Cortex of kidney (tissue), 1 donor: ENCODE measurements at places on chromosomes 3 and 15.

- DNase-seq = no peak
Observed at GRCh38 chr3:187848401-187848800, 103.1 kb upstream of the BCL6 start.

DNA sequence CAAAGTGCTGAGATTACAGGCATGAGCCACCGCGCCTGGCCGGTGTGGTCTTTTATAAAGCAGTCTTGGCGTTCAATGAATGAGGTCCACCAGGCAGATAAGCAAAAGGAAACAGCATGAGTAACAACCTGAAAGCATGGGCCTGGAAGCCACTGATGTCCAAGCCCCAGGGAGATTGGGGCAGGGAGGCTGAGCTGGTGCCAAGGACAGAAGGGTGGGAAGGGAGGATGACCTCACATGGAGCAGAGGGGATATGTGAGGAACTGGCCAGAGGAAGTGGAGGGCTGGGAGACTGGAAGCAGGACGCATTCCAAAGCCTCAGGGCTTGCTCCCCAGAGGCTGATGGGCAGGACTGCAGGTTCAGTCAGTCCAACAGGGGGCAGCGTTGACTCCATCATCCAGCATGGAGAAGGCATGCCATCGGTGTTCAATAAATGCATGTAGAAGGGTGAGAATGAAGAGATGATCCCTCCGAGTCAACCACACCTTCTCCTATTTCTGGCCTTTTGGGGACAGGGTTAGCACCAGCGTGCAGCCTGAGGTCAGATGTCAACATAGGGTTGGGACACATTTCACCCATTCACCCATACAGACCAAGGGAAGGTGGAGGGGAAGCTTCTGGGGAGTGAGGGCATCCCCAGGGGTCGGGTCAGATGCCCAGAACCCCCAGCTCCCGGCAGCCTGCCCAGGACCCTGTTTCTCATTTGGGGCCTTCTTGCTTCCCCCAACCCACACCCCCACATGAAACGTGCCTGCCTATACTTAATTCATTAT is 14.8 kb downstream of the MYL3 start:
- DNase-seq = no peak

DNA sequence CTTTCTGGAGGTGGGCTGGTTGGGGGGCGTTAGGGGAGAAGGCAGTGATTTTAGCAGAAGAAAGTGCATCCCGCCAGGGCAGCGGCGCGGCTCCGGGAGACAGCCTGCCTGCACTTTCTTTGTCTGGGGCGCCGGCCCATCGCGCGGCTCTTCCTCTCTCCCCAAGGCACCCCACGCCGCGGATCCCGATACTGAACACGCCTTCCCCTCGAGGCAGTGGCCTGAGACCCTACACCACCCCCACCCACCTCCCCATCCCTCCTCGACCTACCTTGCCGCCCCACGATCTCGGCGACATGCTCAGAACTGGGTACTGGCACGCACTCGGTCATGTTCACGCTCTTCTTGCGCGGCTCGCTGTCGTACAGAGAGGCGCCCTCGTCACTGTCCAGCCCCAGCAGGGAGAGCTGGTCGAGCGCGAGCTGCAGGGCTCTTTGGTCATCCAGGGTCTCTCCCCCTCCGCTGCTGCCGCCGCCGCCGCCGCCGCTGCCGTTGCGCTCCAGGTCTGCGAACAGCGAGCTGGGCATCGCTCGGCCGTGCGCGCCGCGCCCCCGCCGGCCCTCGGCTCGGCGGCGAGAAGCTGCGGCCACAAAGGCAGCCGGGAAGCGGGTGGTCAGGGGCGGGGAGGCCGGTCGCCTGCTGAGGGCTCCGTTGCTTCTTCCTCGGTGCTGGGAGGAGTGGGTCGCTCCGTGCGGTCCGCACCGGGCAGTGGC is 483 bp downstream of the MEX3B start:
- DNase-seq = no peak

- DNase-seq = no peak
Observed at GRCh38 chr3:69986419-69986818, 13.1 kb upstream of the SAMMSON start.

- DNase-seq = no peak
Observed at GRCh38 chr3:105878061-105878460, 9.2 kb upstream of the CBLB start.

- DNase-seq = no peak
Observed at GRCh38 chr3:121896823-121897222, 2.6 kb downstream of the SLC15A2 start.

DNA sequence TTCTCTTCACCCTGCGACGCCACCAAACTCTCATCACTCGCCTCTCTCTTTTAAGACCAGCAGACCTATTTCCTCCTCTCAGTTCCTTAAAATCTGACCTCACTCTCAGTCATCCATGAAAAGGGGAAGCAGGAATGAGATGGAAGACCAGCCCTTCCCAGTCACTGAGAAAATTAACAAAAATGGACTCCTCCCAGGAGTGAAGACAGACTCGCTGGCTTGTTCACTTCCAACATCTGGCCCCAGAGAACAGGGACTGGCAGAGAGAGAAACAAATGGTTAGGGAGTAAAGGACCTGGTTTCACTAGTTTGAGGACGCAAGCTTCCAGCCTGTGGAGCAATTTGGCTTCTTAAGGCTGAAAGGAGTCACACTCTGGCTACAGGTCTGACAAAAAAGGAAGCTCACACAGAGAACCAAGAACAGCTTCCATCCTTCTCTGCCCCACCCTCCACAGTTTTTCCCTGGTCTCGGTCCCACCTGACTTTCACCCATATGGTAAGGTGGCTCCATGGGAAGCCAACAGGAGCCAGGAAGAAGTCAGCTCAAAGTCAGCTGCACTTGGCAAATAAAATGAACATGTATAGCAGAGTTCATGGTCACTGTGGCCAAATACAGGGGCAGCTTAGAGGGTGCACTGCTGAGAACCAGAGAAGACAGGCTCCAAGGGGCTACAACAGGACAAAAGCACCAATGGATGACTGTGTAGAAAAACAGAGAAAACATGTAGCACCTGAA is 57.2 kb downstream of the ITGB5 start:
- no peak for DNase-seq

- DNase-seq = no peak
Observed at GRCh38 chr15:52790169-52790708, at the start of gene ONECUT1. Gene ONECUT1 (minus strand): TSS chr15:52790336. CDS start chr15:52789884, 452 bp downstream.

- no peak for DNase-seq
Observed at GRCh38 chr3:121943431-121943830, 49.2 kb downstream of the SLC15A2 start.

GRCh38 chr3:139909811-139910210 is 25.2 kb upstream of the CLSTN2 start:
- DNase-seq = no peak

- no peak for DNase-seq
Observed at GRCh38 chr3:127990051-127990450, 62.2 kb upstream of the SEC61A1 start.

DNA sequence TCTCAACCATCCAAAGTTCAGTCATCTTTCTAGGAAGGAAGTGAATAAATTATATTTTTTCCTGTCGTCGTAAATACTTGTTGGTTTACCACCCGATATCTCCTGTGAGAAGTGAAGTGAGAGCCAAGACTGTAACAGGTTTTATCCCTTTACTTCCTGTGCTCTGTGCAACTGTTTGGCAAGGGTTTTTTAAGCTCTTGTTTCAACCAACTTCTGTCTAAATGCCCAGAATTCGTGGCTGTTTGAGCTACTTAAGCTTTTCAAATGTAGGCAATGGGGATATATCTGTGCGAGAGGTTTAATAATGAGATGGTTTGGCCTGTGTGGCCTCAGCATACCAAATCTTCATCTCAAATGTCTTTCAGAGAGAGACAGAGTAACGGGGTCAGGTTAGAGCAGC is 134.7 kb downstream of the LRTM1 start:
- DNase-seq = no peak

DNA sequence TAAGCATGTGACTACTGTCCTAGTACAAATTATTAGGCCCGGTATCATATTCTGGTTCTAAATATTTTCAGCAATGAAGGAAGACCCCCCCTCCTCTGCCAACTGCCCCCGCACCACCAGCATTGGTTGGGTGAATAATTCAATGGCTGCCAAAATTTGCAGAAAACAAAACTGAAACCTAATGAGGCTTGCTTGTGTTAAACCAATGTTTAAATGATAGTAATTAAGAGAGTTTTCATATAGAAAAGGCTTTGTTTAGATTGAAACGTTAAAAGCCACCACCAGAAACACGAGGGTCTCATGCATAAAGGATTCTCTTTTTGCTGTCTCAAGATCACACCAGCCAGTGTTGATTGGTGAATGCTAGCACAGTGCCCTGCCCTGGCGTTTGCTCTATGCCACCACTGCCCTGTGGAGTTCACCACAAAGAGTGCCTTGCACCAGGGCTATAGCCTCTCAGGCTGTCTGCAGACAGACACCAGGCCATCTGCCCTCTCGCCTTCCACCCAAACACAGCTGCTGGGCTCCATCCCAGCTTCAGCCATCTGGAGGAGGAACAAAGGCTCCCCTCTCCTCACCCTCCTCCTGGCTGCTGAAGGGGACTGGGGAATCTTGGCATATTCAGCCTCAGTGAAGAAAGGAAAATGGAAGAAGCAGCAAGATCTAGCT is 200.3 kb upstream of the PFN2 start:
- no peak for DNase-seq

- DNase-seq = no peak
Observed at GRCh38 chr3:183202004-183202722, 39.6 kb upstream of the LAMP3 start.

DNA sequence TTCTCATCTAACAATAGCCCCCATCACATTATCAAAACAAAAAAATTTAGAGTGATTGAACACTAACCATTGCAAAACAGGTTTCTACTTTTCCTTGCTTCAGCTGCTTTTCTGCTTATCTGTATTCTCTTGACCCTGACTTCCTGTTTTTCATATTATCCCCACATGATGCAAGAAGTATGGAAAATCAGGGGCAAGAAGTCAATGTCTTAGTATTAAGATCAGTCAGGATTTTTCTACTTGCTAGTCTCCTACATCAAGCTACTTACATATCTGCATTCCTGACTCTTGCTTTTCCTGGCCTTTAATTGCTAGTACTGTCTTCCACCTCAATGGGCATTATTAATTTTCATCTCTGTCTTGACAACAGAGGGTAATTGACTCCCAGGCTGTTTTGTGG is 300.2 kb downstream of the OTOL1 start:
- no peak for DNase-seq

GRCh38 chr3:117665296-117665695 is 955.7 kb downstream of the TUSC7 start:
- no peak for DNase-seq

DNA sequence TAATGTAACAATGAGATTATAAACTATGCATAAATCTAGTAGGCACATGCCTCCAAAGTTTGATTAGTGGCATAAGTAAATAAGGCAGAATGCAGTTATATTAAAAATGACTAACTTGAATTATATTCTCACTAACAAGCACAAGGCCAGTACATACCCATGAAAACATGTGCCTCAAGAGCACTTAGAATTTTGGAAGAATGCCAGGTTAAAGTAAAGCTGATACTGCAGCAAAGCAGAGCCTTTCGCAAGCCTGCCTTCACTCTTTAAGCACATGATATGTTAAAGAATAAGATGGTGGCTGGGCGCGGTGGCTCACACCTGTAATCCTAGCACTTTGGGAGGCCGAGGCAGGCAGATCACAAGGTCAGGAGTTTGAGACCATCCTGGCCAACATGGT is 49.0 kb downstream of the KBTBD12 start:
- no peak for DNase-seq
